ENCODE measurements at places on chromosomes 12 and 14. TPM values are rescaled to one million over a fixed set of nuclear protein-coding genes. Genes with fewer than 3 reads are reported as not detected.

The OR4Q3 gene
- not detected for polyA plus RNA-seq

The AP5M1 gene
- 34.1 TPM for polyA plus RNA-seq

The BCAT1 gene
- polyA plus RNA-seq, result 51.0 TPM

The CNIH1 gene
- polyA plus RNA-seq, result 183 TPM

The RAB2B gene
- 19.0 TPM for polyA plus RNA-seq

The ESRRB gene
- 3.9 TPM for polyA plus RNA-seq

The KCNA1 gene
- polyA plus RNA-seq, result 1.0 TPM

The CGRRF1 gene
- 14.5 TPM for polyA plus RNA-seq

The LMNTD1 gene
- 0.16 TPM for polyA plus RNA-seq

The CLBA1 gene
- 4.5 TPM for polyA plus RNA-seq

The RDH11 gene
- polyA plus RNA-seq, result 39.4 TPM

The C12orf42 gene
- 2.7 TPM for polyA plus RNA-seq

The CIROP gene
- not detected for polyA plus RNA-seq

The SLC2A14 gene
- 0.47 TPM for polyA plus RNA-seq

The PRH2 gene
- 0.33 TPM for polyA plus RNA-seq

The RERG gene
- 4.7 TPM for polyA plus RNA-seq

The SOCS4 gene
- polyA plus RNA-seq, result 9.9 TPM

The ZNF219 gene
- 17.6 TPM for polyA plus RNA-seq

The MYF5 gene
- 25.0 TPM for polyA plus RNA-seq

The TDP1 gene
- polyA plus RNA-seq, result 8.1 TPM

The FOXG1 gene
- 0.05 TPM for polyA plus RNA-seq

The SLC41A2 gene
- 2.2 TPM for polyA plus RNA-seq

The ANHX gene
- polyA plus RNA-seq, result not detected

The A2M gene
- 231 TPM for polyA plus RNA-seq

The ADAM21 gene
- polyA plus RNA-seq, result 0.32 TPM

The RTN1 gene
- 1.5 TPM for polyA plus RNA-seq

The NGB gene
- not detected for polyA plus RNA-seq

The RILPL1 gene
- 33.8 TPM for polyA plus RNA-seq

The CBLN3 gene
- 2.4 TPM for polyA plus RNA-seq

The KRT85 gene
- not detected for polyA plus RNA-seq

The C12orf56 gene
- polyA plus RNA-seq, result 1.2 TPM

The TAS2R9 gene
- polyA plus RNA-seq, result not detected

The IL22 gene
- not detected for polyA plus RNA-seq

The PUS1 gene
- polyA plus RNA-seq, result 12.2 TPM

The C12orf54 gene
- 0.44 TPM for polyA plus RNA-seq

The DAO gene
- not detected for polyA plus RNA-seq

The ASCL1 gene
- not detected for polyA plus RNA-seq

The DUSP16 gene
- polyA plus RNA-seq, result 35.1 TPM

The LRTM2 gene
- 0.81 TPM for polyA plus RNA-seq

The SLC7A7 gene
- 25.7 TPM for polyA plus RNA-seq

The SELPLG gene
- polyA plus RNA-seq, result 3.8 TPM

The CLEC7A gene
- polyA plus RNA-seq, result 1.5 TPM

The KLRG1 gene
- 3.9 TPM for polyA plus RNA-seq

The KCNA5 gene
- polyA plus RNA-seq, result 1.8 TPM

The HHIPL1 gene
- polyA plus RNA-seq, result 1.8 TPM

The PLBD1 gene
- 20.0 TPM for polyA plus RNA-seq

The PPP1R36 gene
- 0.40 TPM for polyA plus RNA-seq

The HOXC6 gene
- polyA plus RNA-seq, result 4.7 TPM

The SPIC gene
- not detected for polyA plus RNA-seq

The WSCD2 gene
- polyA plus RNA-seq, result 1.9 TPM

The IL31 gene
- not detected for polyA plus RNA-seq

The CDKN1B gene
- 45.3 TPM for polyA plus RNA-seq

The MRPS35 gene
- polyA plus RNA-seq, result 55.2 TPM

The ALG10 gene
- polyA plus RNA-seq, result 4.9 TPM

The SCN8A gene
- polyA plus RNA-seq, result 0.27 TPM

The IL26 gene
- polyA plus RNA-seq, result not detected

Measured in forelimb muscle (tissue), 1 donor.